ENCODE measurements at places on chromosomes 1 and 21.

DNA sequence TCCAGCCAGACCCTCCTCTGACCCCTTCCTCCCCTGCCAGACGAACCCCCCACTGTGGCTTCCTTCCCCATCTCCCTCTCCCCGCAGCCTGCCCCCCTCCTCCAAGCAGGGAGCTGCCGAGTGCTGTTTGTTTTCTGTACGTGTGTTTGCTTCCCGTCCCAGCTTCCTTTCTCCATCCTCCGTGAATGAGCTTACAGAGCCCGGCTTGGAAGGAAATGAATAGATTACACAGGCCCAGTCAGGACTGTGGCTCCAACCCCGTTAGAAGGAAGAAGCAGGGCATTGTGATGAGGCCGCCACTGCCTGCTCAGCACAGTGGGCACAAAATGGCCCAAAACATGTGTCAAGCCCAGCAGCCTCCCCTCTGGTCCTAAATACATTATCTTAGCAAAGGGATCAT lies 123.2 kb downstream of the IGSF21 start:
- DNase-seq = no peak

DNA sequence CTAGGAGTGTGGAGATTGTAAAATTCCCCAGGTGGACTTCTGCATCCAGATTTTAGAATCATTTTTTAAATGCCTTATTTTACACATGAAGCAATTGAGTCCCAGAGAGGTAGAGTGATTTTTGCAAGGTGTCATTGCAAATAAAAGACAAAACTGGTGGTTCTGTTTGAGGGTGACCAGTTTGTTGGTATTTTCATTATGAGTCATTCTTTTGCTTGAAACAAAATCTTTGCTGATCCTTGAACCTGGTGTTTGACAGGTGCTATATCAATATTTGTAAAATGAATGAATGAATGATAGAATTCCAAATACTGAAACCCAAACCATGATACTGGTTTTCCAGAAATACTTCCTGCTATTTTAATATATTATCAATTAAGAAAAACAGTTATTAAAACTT lies 44.1 kb downstream of the TTC3 start:
- DNase-seq = no peak

GRCh38 chr21:42061195-42061985 lies 9.7 kb upstream of the UMODL1 start:
- DNase-seq = no peak

- no peak for DNase-seq
These were observed 56.4 kb downstream of the AHCTF1 start for GRCh38 chr1:246875041-246876026.

- no peak for DNase-seq
These were observed 19.8 kb downstream of the KMO start for GRCh38 chr1:241551759-241552638.

GRCh38 chr1:156768610-156769295 lies 1.4 kb downstream of the PRCC start:
- no peak for DNase-seq

GRCh38 chr1:94592571-94592920 lies 51.0 kb upstream of the F3 start:
- no peak for DNase-seq

GRCh38 chr21:42315296-42315891 lies at the start of gene TFF3:
TFF3 (minus strand) TSS chr21:42315409; CDS start chr21:42315374, 35 bp downstream.
- peak; percentile 91 for DNase-seq
